GM23338 (cell line): ENCODE measurements at places on chromosomes 11 and 22. TPM values are rescaled to one million over a fixed set of nuclear protein-coding genes. Genes with fewer than 3 reads are reported as not detected.
A peak's percentile ranks its signal among the peaks of the same experiment; 100 is the strongest.

The ATXN10 gene
- 163 and 170 TPM in 2 replicates for total RNA-seq

The CBLIF gene
- not detected in 2 replicates for total RNA-seq

GRCh38 chr11:134040386-134041302 is 28.2 kb upstream of the JAM3 start:
- DNase-seq = no peak

The ADM2 gene
- 7.1 and 12.8 TPM in 2 replicates for total RNA-seq

GRCh38 chr11:64880240-64881001 is 2.0 kb upstream of the EHD1 start:
- DNase-seq = no peak

GRCh38 chr22:35971456-35972119 is 57.0 kb downstream of the RBFOX2 start:
- DNase-seq = no peak

- DNase-seq = no peak
Measured at GRCh38 chr11:71075871-71076420, 176.4 kb downstream of the SHANK2 start.

DNA sequence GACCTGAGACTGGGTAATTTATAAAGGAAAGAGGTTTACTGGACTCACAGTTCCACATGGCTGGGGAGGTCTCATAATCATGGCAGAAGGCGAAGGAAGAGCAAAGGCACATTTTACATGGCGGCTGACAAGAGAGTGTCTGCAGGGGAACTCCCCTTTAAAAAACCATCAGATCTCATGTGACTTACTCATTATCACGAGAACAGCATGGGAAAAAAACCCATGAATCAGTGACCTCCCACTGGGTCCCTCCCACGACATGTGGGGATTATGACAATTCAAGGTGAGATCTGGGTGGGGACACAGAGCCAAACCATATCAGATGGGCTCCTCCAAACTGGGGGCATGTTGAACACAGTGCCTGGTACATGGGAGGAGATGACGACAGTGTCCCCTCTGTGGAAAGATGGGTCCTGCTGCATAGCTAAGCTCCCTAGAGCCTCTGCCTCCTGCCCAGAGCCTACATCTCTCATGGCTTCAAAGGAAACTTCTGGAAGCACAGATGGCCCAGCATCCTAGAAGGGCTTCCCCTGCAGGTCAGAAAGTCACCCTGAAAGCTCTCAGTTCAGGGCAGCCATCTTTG is 46.1 kb downstream of the MYEOV start:
- no peak for DNase-seq

The PHOX2A gene
- not detected in 2 replicates for total RNA-seq

GRCh38 chr11:71153005-71153390 is 99.4 kb downstream of the SHANK2 start:
- DNase-seq = peak; percentile 26

The OLFML1 gene
- not detected in 2 replicates for total RNA-seq

The OR52N5 gene
- total RNA-seq = not detected in 2 replicates

The EIF3M gene
- 635 and 714 TPM in 2 replicates for total RNA-seq

DNA sequence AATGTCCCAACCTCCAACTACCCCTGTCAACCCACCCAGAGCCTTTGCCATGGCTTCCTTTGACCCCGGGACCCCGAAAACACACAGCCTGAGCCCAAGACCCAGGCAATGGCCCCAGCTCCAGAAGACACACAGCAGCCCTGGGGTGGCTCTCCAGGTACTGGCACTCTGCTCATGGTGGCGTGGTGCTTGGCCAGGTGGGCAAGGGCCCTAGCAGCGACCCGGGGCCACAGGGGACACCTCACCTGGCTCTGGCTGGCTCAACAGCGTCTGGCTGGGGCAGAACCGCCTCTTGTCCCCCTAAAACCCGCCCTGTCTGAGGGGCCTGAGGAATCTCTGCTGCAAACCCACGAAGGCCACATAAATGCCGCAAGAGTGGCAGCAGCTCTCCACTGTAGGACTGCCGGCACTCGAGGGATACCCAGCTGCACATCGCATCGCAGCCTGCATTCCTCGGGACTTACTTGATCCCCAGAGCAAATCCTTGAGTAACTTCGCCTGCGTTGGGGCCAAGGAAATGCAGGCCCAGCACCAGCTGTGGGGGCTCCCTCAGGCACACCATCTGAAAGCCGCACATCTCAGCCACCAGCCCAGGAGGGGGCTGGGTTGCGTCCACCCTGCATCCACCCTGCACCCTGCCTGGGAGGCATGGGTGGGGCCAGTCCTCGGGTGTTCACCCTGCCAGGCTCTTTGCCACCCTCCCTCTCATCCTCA is 23.1 kb upstream of the GNB1L start:
- no peak for DNase-seq

DNA sequence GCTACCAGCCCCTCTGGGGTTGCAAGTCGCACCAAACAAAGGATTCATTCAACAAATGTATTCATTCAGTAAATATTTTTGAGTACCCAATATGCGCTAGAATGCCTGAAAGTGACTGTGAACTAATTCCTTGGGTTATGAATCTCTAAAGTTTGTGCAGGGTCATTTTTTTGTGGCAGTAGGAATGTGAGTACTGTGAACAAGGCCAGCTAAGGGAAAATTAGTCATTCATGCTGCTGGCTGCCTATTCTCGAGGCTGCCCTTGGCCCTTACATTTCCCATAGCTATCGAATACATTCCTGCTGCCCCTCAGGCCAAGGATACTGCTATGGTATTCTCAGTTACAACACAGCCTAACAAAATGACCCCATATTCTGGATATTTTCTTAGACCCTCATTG is 141.6 kb downstream of the TRPC6 start:
- no peak for DNase-seq

- DNase-seq = no peak
Measured at GRCh38 chr11:12581416-12581815, 92.8 kb upstream of the TEAD1 start.
